T-cell (primary cell): ENCODE measurements at places on chromosomes 7 and 10.
A peak's percentile ranks its signal among the peaks of the same experiment; 100 is the strongest.

- no peaks in the 10 kb centered on the region for H3K4me1 ChIP-seq
- peaks cover 7% of the 10 kb centered on the region for H3K27me3 ChIP-seq
- H3K36me3 ChIP-seq, result no peaks in the 10 kb centered on the region
These were observed 55.3 kb downstream of the CPVL start for GRCh38 chr7:29090836-29091601.

- no peaks in the 10 kb centered on the region for H3K36me3 ChIP-seq
- no peak overlapping the region for H3K4me3 ChIP-seq
- H3K27ac ChIP-seq, result no peak overlapping the region
- no peaks in the 10 kb centered on the region for H3K4me1 ChIP-seq
These were observed 3.3 kb upstream of the PDE1C start for GRCh38 chr7:32073533-32073932.

- H3K27ac ChIP-seq, result no peak overlapping the region
- H3K36me3 ChIP-seq, result no peaks in the 10 kb centered on the region
- H3K4me1 ChIP-seq, result peaks cover 10% of the 10 kb centered on the region
These were observed 40.0 kb upstream of the BMPR1A start for GRCh38 chr10:86716466-86716865.

DNA sequence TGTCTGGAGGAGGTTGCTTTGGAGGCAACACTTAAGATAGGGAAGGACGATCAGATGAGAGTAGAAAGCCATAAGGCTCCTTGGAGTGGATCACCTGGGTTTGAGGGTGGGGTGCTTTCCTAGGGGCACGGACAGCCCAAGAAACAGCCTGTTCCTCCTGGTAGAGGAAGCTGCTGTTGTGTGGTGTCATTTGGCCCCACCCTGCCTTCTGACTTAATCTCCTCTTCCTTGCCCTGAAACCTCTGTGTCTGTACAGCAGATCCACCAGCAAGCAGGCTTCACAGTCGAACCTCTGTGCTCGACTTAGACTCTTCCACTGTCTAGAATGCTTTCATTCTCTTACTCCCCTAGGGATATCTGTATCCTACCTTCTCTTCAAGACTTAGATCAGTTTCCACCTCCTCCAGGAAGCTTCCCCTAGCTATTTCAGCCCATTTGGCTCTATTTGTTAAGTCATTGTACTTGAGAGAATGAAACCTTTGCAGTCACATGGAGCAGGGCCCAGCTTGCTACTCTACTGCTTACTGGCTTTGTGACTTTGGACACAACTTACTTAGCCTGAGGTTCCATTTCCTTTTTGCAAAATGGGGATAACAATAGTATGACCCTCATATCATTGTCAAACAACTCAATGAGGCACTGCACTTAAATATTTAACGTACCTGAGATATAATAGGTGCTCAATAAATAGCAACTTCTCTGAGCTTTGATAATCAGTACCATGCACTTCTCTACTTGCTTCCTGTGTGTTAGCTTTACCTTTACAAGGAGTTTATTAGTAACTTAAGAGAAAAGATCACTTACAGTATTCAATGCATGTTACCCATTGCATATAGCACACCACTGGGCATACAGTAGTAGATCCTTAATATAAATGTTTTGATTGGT lies 5.0 kb downstream of the MXI1 start:
- H3K4me3 ChIP-seq, result peak overlapping the region; percentile 91
- no peaks in the 10 kb centered on the region for H3K36me3 ChIP-seq
- peak overlapping the region; percentile 93 for H3K27ac ChIP-seq
- H3K27me3 ChIP-seq, result no peaks in the 10 kb centered on the region
- H3K4me1 ChIP-seq, result peaks cover 64% of the 10 kb centered on the region

GRCh38 chr10:10233229-10233628 lies 784.4 kb upstream of the CELF2 start:
- no peak overlapping the region for H3K4me3 ChIP-seq
- H3K36me3 ChIP-seq, result no peaks in the 10 kb centered on the region
- H3K27me3 ChIP-seq, result no peaks in the 10 kb centered on the region
- H3K4me1 ChIP-seq, result no peaks in the 10 kb centered on the region
- H3K27ac ChIP-seq, result no peak overlapping the region
- DNase-seq, result no peak

- H3K27ac ChIP-seq, result no peak overlapping the region
- no peaks in the 10 kb centered on the region for H3K4me1 ChIP-seq
- H3K4me3 ChIP-seq, result no peak overlapping the region
- no peak for DNase-seq
- no peaks in the 10 kb centered on the region for H3K36me3 ChIP-seq
These were observed 54.8 kb upstream of the TM9SF3 start for GRCh38 chr10:96641396-96642295.

GRCh38 chr7:27868131-27868550 lies 128.2 kb downstream of the TAX1BP1 start:
- H3K36me3 ChIP-seq, result no peaks in the 10 kb centered on the region
- no peaks in the 10 kb centered on the region for H3K27me3 ChIP-seq
- H3K27ac ChIP-seq, result no peak overlapping the region
- H3K4me1 ChIP-seq, result peaks cover 12% of the 10 kb centered on the region
- H3K4me3 ChIP-seq, result no peak overlapping the region
- DNase-seq, result no peak

- H3K4me1 ChIP-seq, result no peaks in the 10 kb centered on the region
- H3K36me3 ChIP-seq, result no peaks in the 10 kb centered on the region
- no peak for DNase-seq
- no peak overlapping the region for H3K4me3 ChIP-seq
- no peaks in the 10 kb centered on the region for H3K27me3 ChIP-seq
These were observed 196.3 kb downstream of the JCAD start for GRCh38 chr10:29862923-29863614.

GRCh38 chr10:74333174-74333573 lies 182.2 kb downstream of the ADK start:
- H3K4me3 ChIP-seq, result no peak overlapping the region
- no peaks in the 10 kb centered on the region for H3K36me3 ChIP-seq
- H3K27ac ChIP-seq, result no peak overlapping the region
- no peaks in the 10 kb centered on the region for H3K27me3 ChIP-seq

DNA sequence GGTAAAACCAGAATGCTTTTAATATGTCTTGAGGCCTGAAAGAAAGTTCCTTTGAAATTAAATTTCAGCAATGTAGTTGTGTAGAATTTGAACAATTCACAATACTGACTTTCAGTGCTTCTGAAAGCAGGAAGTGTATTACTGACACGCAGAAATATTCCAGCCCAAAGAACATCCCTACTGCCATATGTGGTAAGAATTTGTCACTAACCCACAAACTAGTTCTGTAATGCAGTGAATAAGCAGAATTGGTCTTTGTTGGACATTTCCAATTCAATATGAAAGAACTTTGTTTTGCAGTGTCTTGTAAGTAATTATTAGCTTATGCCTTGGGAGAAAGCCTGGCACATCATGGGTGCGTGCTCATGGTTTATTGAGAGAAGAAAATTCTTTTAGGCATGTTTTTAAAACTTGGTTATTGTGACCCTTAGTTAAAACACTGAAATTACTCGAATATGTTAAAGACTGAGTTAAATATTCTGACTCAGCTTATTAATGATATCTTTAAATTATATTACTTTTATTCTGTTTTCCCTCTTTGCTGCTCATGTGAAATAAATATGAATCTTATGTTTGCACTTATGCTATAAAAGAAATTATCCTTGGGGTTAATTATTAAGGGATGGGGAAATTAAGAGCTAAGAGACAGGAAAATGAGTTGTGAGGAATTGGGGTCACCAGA lies 33.4 kb downstream of the PTPN12 start:
- H3K27me3 ChIP-seq, result no peaks in the 10 kb centered on the region
- H3K36me3 ChIP-seq, result peaks cover 7% of the 10 kb centered on the region
- H3K4me3 ChIP-seq, result no peak overlapping the region

GRCh38 chr7:151927011-151927410 lies 29.2 kb upstream of the GALNTL5 start:
- no peak overlapping the region for H3K4me3 ChIP-seq
- no peaks in the 10 kb centered on the region for H3K4me1 ChIP-seq
- no peak for DNase-seq

DNA sequence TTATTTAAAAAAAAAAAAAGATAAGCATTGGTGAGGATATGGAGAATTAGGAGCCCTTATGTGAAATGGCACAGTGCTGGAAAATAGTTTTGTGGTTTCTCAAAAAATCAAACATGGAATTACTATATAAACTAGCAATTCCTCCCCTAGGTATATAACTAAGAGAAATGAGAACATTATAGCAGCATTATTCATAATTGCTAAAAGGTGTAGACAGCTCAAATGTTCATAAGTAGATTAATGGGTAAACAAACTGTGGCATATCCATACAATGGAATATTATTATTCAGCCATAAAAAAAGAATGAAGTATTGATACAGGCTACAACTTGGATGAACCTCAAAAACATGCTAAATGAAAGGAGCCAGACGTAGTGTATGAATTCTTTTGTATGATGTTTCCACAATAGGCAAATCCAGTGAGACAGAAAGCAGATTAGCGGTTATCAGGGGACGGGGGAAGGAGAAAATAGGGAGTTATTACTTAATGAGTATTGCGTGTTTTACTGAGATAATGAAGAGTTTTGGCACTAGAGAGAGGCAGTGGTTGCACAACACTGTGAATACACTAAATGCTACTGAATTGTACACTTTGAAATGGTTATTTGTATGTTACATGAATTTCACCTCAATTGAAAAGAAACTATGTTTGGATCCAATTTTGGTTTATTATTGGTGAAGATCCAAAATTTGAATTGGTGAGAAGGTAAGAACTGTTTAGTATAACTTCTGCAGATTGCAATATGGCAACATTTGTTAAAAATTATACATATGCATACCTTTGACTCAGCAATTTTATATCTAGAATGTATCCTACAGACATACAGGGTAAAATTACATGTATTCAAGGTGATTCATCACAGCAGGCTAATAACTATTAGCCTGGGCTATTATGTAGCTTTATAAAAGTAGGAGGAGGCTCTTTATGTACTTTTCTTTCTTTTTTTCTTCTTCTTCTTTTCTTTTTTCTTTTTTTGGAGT lies 69.7 kb downstream of the VCL start:
- H3K27ac ChIP-seq, result no peak overlapping the region
- no peak overlapping the region for H3K4me3 ChIP-seq
- H3K27me3 ChIP-seq, result no peaks in the 10 kb centered on the region
- peaks cover 14% of the 10 kb centered on the region for H3K36me3 ChIP-seq

GRCh38 chr7:128893251-128894100 lies 17.0 kb downstream of the KCP start:
- no peaks in the 10 kb centered on the region for H3K36me3 ChIP-seq
- no peak overlapping the region for H3K4me3 ChIP-seq
- no peak overlapping the region for H3K27ac ChIP-seq

DNA sequence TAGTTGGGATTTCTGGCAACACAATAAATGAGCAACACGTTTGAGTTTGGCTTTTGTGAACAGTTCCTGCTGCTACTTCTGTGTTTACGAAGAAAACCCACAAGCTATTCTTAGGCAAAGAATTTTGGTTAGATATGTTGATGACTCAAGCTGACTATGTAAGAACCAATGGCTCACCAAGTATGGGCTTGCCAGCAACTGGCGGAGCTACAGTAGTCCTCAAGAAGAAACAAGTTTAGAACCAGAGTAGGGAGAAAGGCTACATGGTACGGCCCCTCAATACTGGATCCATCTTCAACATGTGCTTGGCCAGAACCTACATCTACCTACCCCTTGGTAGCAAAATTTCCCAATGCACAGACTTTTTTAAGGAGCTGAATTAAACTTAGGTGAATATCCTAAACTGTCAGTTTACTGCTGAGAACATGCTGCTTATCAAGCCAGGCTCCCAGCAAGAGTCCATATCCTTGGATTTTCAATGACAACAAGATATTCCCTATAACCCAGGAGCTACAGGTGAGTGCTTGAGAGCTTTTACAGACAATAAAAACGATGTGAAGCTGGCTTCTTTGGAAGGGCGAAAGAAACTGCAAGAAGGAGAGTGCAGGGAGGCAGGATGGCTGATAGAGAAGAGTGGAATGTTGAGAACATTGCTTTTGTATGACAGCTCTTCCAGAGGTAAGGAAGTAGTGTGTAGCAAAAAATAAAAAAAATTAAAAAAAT lies 74.3 kb upstream of the ASAH2 start:
- no peak overlapping the region for H3K27ac ChIP-seq
- DNase-seq, result no peak
- no peaks in the 10 kb centered on the region for H3K4me1 ChIP-seq

DNA sequence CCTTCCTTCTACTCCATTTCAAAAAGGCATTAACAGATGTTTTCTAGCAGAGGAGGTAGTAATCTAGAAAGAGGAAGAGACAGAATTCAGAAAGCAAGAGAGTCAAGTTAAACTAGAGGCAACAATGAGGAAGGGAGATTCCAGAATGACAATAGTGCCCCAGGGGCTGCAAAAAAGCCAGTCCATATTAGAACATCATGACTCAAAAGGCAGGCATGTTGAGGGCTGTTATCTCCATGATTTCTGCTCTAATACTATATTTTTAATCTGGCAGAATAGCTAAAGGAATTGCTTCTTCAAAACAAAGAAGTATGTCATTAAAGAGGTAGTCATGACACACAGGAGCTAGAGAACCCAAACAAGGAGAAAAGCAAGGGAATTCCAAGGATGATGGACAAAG lies 599.6 kb downstream of the INHBA start:
- H3K4me1 ChIP-seq, result no peaks in the 10 kb centered on the region
- no peaks in the 10 kb centered on the region for H3K27me3 ChIP-seq
- no peak for DNase-seq
- no peak overlapping the region for H3K27ac ChIP-seq
- no peaks in the 10 kb centered on the region for H3K36me3 ChIP-seq

GRCh38 chr10:45581216-45581549 lies 91.4 kb downstream of the ZFAND4 start:
- H3K4me1 ChIP-seq, result peaks cover 11% of the 10 kb centered on the region
- DNase-seq, result no peak
- H3K27ac ChIP-seq, result peak overlapping the region; percentile 82
- H3K4me3 ChIP-seq, result peak overlapping the region; percentile 61
- no peaks in the 10 kb centered on the region for H3K27me3 ChIP-seq

DNA sequence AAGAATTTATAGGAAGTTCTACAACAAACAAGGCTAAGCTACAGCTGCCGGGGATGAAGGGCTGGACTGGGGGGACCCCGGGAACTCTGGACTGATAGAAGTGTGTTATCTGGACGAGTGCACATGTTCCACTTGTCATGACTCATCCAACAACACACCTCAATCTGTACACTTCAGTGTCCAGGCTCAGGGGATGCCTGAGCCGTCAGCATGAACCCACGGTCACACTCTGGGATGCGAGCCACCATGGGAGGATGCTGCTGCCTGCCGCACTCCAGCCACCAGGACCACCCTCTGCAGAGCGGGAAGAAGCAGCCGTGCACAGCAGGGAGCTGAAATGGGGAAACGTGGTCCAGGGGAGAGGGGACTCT lies 67.5 kb downstream of the MAD1L1 start:
- DNase-seq, result no peak
- H3K27me3 ChIP-seq, result no peaks in the 10 kb centered on the region
- H3K27ac ChIP-seq, result no peak overlapping the region
- H3K36me3 ChIP-seq, result peaks cover 3% of the 10 kb centered on the region
- no peaks in the 10 kb centered on the region for H3K4me1 ChIP-seq

- H3K4me1 ChIP-seq, result no peaks in the 10 kb centered on the region
- H3K36me3 ChIP-seq, result no peaks in the 10 kb centered on the region
- no peak overlapping the region for H3K27ac ChIP-seq
- H3K4me3 ChIP-seq, result no peak overlapping the region
These were observed 14.9 kb downstream of the DUSP5 start for GRCh38 chr10:110512461-110513187.
